ENCODE measurements at places on chromosomes 13 and 19.

DNA sequence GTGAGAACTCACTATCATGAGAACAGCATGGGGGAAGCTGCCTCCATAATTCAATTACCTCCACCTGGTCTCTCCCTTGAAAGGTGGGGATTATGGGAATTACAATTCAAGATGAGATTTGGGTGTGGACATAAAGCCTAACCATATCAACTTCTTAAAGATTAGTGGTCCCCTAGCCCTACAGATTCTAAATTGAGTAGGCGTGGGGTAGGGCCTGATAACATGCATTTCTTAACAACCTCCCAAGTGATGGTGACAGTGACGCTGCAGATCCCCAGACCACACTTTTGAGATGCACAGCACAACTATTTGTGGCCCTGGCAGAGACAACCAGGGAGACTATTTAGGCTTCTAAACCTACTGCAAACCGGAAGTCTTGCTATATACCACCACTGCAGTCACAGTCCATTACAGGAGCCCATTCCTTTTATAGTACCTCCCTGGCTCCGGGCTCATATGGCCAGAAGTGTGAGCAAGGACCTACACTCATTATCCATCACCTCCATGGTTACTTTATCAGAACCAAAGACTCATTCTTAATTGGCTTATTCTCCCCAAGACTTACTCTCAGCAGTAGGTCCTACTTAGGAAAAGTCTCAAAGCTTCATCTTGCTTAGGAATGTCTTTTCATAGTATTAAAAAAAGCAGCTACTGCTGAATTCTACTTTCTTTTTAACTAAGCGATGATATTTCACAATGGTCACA lies 2.1 kb upstream of the DPY19L3 start:
- DNase-seq, result no peak

GRCh38 chr13:74194846-74195245 lies 60.6 kb upstream of the KLF12 start:
- no peak for DNase-seq

GRCh38 chr19:49196527-49197240 lies 39.1 kb downstream of the TRPM4 start:
- no peak for DNase-seq

GRCh38 chr13:41962994-41963393 lies 2.1 kb upstream of the VWA8 start:
- DNase-seq, result no peak

- DNase-seq, result no peak
Measured at GRCh38 chr13:20388184-20388583, 137.5 kb downstream of the CRYL1 start.

DNA sequence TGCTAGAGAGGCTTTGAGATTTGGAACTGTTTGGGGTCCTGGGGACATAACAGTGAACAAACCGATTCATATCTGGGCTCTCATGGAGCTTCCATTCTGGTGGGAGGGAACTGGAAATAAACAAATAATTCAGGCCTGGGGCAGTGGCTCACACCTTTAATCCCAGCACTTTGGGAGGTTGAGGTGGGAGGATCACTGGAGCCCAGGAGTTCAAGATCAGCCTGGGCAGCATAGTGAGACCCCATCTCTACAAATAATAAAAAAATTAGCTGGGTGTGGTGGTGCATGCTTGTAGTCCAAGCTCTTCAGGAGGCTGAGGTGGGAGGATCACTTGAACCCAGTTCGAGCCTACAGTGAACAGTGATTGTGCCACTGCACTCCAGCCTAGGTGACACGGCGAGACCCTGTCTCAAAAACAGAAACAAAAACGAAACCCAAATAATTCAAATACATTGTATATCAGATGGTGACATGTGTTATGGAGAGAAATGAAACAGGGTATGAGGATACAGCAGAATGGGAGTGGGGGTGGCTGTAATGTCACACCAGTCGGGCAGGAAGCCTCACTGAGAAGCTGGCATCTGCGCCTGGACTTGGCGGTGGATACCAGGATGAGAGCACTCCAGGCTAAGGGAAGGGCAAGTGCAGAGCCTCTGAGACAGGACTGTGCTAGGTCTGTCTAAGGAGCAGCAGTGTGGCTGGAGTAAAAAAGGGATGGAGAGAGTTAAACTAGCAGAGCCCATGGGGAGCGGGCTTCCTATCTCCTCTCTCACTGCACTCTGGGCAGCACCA lies 131.1 kb upstream of the ZNF536 start:
- no peak for DNase-seq

DNA sequence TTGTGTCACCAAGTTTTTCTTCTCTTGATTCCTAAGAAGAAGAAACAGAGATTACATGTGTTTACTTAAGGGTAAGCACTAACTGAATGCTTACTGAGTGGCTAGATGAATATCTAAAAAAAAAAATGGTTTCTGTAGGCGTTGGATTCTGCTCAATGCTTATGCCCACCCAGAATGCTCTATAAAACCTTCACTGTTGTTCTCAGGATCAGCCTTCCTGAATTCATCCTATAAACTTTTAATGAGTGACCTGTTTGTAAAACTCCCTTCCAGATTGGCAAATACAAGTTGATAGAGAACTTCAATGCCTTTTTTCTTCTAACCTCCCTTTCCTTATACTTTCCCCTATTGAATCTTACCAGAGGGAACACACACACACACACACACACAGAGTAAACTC lies 90.2 kb downstream of the NDFIP2 start:
- DNase-seq, result no peak

DNA sequence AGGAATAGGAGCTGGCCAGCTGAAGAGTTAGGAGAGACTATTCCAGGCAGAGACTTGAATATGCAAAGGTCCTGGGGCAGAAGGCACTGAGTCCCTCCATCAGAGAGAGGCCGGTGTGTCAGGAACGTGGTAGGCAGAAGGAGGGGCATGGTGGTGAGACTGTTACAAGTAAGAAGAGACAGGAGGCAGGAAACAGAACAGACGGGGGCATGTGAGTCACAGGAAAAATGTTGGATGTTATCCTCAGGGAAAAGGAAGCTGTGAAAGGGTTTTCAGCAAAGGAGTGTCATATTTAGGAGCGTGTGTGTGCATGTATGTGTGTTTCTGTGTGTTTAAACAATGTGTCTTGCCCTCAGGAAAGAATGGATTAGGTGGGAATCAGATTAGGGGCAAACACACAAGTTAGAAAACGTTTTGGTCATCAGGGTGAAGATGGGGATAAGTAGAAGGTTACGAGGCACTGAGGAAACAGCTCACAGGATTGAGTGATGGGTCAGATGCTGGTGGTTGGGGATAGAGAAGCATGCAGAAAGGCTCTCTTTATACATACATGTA lies 1.1 kb downstream of the EDDM13 start:
- DNase-seq, result peak; percentile 4

- DNase-seq, result peak; percentile 31
Measured at GRCh38 chr19:43913383-43913782, 21.7 kb downstream of the ZNF45 start.

- DNase-seq, result no peak
Measured at GRCh38 chr19:12112701-12113100, 27.4 kb downstream of the ZNF20 start.

DNA sequence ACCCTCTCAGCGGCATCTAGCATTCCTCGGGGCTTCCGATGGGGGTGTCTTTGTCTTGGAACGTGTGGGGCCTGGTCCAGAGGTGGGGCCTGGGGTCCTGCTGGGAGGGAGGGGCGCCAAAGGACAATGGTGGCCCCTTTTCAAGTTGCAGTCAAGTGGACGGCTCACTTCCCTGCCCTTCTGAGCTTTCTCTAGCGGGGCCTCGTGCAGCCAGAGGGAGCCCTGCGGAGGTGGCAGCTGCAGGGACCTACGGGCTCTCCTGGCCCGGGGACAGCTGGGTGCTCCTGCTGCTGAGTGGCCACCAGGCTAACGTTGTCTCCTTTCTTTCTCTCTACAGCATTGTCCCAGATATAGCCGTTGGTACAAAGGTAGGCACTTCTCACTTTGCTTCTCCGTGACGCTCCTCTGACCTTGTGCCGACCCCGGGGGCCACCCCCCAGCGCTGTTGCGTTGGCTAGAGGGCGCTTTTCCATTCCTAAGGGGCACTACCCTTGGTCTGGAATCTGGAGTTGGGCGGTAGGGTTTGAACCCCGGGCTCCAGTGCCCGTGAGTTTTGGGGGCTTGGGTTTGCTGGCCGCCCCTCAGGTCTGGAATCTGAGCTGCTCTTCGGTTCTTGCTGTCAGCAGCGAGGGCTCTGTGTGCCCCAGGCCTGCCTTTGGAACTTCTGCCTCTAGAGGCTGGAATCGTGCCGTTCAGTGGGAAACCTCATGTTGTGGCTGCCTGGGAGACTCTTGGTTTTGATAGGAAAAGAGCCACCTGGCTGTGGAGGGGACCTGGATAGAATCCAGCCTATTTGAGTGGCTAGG lies 2.0 kb downstream of the PTBP1 start:
- DNase-seq, result peak; percentile 52
